Myocyte (in vitro differentiated cells): ENCODE measurements at places on chromosomes 16 and 17. TPM values are rescaled to one million over a fixed set of nuclear protein-coding genes. Genes with fewer than 3 reads are reported as not detected.

GRCh38 chr17:66678827-66679226 is 156.1 kb upstream of the CACNG5 start:
- DNase-seq: no peak

- DNase-seq: no peak
Measured at GRCh38 chr17:17088086-17088485, 45.8 kb downstream of the MPRIP start.

DNA sequence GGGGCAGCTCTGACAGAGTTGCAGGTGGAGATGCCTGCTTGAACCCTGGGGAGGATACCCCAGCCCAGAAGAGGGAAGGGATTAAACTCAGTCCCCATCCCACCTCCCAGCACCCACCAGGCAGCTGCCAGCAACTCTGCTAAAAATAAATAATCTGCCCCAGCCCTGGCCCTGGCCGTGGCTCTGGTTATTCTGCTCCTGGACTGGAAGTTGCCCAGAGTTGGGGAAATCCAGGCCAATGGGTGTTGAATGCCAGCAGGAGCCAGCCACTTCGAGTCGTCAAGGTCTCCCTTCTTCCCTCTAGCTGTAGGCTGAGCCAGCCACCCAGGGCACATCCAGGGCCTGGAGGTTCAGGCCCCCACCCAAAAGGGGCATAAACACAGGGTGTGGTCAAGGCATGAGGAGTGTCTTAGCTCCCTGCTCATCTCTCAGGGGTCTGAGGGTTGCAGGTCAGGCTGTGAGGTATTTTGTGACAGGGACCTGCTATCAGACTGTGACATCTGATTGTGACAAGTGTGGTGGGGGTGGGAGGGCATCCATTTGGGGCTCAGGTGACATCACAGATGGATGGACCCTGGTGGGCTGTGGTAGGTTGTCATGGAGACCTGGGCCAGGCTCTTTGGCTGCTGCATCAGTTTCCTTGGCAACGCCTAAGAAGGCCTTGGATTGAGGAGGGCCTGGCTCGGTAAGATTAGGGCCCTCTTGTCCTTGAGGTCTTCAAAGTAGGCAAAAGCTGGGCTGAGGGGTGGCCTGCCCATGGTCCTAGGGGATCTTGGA is 1.0 kb upstream of the RRAD start:
- peak; percentile 83 for DNase-seq

GRCh38 chr16:70650216-70650615 is 3.9 kb downstream of the IL34 start:
- no peak for DNase-seq

- DNase-seq: no peak
Measured at GRCh38 chr16:50244140-50244503, 22.2 kb upstream of the ADCY7 start.

DNA sequence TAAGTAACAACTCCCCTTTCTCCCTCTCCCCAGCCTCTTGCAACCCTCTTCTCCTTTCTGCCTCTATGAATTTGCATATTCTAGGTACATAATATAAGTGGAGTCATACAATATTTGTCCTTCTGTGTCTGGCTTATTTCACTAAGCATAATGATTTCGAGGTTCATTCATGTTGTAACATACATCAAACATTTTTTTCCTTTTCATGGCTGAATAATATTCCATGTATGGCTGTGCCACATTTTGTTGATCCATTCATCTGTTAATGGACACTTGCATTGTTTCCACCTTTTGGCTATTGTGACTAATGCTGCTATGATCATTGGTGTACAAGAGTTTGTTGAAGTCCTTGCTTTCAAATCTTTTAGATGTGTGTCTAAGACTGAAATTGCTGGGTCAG is 17.6 kb upstream of the FA2H start:
- DNase-seq: no peak

Gene DOC2B
- 0.03 TPM in 1 of 2 replicates, not detected in the other for total RNA-seq

Gene PGS1
- total RNA-seq: 37.9 and 53.2 TPM in 2 replicates

DNA sequence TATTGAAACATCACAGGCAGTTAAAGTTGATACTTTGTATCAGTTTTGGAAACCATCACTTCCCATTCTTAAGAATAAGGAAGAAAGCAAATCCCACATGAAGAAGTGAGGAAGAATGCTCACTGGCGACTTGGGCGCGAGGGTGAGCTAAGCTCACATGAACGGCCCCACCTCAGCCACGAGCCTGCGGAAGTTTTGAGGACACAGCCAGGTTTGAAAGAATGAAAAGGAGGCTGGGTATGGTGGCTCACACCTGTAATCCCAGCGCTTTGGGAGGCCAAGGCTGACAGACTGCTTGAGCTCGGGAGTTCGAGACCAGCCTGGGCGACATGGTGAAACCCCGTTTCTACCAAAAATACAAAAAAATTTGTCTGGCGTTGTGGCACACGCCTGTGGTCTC is 110.3 kb upstream of the CHMP6 start:
- no peak for DNase-seq

DNA sequence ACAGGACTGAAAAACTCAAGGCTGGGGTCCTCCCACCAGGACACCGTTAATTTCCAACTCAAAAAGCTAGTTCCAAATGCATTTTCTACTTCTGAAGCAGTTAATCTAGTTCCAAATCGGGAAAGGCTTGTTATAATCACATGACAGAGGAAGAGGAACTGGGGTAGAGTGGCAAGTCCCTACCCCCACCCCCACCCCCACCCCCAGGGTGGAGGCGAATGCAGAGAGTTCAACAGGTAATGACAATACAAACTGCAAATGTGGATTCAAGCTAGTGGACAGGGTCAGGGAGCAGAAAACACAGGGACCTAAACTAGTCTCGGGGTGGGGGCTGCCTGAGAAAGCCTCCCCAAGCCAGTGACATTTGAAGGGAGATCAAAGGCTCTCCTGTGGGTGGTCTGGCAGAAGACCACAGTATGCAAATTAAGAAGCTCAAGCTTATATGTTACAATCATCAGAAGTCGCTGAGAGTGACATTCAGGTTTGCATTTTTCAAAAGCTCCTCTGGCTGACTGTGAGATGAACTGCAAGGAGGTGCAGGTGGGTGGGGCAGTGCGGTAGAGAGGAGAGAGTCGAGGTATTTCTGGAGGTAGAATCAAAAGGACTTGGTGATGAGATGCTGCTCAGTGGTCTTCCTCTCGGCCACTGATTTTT is 56.4 kb upstream of the SLC25A19 start:
- DNase-seq: no peak

DNA sequence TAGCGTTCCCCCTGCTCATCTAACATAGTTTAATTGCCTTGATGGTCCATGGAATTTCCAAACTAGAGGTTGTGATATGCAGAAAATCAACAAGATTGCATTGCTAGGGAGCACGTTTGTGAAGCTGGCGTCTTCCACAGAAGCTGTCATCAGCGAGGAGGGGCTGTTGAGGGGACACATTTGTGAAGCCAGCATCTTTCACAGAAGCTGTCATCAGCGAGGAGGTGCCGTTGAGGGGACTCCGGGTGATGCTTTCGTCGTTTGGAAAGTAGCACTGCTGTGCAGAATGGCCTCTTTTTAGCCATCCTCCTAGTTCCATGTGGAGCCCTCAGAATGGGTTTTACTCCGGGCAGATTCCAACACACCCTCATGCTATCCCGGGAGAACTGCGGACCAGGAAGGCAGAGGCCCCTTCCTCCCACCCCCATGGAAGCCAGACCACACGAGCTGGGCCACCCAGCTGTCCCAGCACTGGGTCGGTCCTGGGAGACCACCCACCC is 119.6 kb upstream of the CHMP6 start:
- no peak for DNase-seq

Gene ARSG
- 4.9 and 15.0 TPM in 2 replicates for total RNA-seq

Gene PRRT2
- total RNA-seq: 0.83 and 3.1 TPM in 2 replicates

DNA sequence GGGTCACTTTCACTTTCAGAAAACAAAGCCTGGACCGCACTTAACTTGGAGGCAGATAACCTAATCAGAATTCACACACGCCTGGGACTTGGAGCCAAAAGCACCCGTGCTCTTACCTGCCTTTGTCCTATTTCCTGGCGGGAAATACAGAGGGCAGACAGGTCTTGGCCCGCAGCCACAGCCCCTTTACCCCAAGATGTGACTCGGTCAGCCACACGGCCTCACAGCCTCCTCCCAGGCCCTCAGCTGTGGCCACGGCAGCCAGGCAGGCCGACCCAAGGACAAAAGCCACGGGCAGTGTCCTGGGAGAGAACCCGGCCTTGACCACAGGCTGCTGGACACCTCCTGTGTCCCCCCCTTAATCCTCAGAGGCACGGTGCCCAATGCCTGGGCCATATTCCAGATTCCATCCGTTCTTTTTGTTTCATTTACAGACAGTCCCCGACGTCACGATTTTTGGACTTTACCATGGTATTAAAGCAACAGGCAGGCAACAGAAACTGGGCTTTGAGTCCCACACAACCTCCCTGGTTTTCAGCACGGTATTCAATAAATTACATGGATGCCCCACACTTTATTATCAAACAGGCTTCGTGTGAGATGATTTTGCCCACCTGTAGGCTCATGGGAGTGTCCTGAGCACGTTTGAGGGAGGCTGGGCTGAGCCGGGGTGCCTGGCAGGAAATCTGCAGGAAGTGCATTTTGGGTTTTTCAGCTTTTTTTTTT is 30.1 kb upstream of the GAA start:
- peak; percentile 80 for DNase-seq

DNA sequence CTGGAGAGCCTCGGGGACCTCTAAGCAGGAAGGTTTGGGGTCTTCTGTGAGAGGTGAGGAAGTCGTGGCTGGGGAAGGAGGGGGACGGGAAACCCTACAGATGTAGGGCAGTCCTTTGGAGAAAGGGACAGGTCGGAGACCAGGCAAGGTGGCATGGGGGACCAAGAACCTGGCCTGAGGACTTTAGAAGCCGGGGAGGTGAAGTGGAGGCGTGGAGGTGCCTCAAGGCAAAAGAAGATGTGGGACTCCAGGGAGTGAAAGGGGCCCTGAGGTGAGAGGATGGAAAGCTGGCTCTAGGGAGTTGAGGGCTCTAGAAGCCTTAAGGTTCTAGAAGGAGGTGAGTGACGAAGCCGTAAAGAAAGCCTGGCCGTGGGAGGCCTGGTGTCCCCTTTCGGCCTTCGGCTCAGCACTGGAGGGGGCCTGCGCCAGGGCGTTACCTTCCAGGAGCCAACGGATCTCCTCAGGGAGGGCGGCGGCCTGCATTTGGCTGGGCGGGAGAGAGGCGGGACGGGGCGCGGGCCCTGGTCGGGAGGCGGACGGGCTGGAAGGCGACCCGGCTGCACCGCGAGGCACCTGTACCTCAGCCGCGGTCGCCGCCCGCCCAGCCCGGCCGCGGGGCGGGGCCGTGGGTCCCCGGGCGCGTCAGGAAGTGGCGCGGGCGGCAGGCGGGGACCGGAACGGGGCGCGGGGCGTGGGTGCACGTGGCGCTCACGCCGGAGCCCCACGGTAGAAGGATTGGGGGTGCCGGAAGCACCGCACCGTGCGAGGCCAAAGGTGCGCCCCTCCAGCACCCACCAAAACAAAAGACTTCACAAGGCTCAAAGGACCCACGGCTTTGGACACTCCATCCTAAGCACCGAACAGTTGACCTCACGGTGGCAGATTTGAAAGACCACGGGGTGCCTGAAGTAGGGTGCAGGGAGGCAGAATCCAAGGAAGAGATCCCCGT is at the start of gene SKAP1:
Gene SKAP1 (minus strand): TSS at position 577 of the 949 bp plus-strand sequence.
- DNase-seq: no peak

- DNase-seq: no peak
Measured at GRCh38 chr16:69194488-69194887, 7.5 kb downstream of the SNTB2 start.

Gene KRT39
- total RNA-seq: not detected in 2 replicates

DNA sequence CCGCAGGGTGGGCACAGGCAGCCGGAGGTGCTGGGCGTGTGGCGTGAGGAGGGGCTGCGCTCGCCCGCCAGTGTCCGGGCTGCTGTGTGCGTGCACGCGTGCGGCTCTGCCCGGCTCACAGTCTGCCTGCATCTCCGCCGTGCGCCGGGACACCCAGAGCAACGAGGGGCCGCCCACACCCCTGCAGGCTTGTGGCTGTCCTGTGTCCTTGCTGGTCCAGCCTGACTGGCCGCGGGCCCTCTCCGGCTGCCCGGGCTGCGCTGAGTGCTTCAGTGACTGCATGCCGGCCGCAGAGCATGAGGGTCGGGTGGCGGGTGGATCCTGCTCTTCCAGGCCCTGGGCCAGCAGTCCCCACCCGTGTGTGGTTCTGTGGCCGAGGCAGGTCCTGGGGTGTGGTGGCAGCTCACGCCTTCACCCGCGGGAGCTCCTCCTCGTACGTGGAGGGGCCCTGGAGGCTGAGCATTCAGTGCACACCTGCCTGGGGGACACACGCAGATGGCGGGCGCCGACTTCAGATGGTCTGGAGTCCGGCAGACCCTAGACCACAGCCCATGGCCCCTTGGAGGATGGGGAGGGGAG is 12.4 kb downstream of the TPSG1 start:
- no peak for DNase-seq

- DNase-seq: no peak
Measured at GRCh38 chr16:73189136-73189535, 141.2 kb upstream of the ZFHX3 start.

Gene ACE
- 0.21 and 0.36 TPM in 2 replicates for total RNA-seq

DNA sequence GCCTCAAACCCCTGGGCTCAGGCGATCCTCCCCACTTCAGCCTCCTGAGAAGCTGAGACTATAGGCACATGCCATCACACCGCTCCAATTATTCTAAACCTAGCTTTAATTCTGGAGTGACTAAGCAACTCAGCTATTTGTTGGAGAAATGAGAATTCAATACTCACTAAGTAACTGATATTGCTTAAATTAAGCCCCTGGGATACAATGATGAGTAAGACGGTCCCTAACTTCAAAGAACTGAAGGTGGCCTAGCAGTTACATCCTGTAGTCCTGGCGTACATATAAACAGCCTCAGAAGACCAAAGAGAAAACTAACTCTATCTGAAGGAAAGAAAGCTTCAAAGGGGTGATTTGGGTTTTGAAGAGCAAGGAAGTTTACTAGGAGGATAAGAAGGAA is 25.0 kb downstream of the XPO6 start:
- DNase-seq: no peak

Gene MAP2K6
- 0.16 and 0.26 TPM in 2 replicates for total RNA-seq

GRCh38 chr17:70205401-70205800 is 36.1 kb downstream of the KCNJ2 start:
- no peak for DNase-seq

- DNase-seq: peak; percentile 13
Measured at GRCh38 chr16:58119509-58119845, 9.7 kb downstream of the CFAP20 start.
